NCI-H526 treated with DMSO at 0.1 percent for 48 hours (cell line): ENCODE measurements at places on chromosomes 12 and 14.

- DNase-seq, result no peak
Observed at GRCh38 chr12:91922674-91923073, 223.0 kb downstream of the BTG1 start.

GRCh38 chr14:85234156-85235025, 295.6 kb upstream of the FLRT2 start:
- DNase-seq, result no peak

DNA sequence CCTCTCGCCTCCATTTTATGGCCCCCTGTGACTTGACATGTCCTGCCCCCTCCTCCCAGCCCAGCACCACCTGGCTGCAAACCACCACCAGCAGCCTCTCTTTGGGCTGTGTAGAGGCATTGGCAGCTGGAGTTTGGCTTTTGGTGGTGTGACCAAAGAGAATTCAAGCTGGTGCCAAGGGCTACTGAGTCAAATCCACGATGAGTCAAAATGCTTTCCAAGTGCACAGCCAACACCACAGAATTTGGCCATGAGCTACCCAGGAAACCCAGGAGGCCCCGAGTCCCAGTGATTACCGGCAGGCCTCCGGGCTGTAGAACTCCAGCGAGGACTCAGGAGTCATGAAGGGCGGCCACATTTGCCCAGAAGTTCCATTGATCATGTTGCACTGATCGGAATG, 53.8 kb downstream of the SCARB1 start:
- DNase-seq, result no peak

DNA sequence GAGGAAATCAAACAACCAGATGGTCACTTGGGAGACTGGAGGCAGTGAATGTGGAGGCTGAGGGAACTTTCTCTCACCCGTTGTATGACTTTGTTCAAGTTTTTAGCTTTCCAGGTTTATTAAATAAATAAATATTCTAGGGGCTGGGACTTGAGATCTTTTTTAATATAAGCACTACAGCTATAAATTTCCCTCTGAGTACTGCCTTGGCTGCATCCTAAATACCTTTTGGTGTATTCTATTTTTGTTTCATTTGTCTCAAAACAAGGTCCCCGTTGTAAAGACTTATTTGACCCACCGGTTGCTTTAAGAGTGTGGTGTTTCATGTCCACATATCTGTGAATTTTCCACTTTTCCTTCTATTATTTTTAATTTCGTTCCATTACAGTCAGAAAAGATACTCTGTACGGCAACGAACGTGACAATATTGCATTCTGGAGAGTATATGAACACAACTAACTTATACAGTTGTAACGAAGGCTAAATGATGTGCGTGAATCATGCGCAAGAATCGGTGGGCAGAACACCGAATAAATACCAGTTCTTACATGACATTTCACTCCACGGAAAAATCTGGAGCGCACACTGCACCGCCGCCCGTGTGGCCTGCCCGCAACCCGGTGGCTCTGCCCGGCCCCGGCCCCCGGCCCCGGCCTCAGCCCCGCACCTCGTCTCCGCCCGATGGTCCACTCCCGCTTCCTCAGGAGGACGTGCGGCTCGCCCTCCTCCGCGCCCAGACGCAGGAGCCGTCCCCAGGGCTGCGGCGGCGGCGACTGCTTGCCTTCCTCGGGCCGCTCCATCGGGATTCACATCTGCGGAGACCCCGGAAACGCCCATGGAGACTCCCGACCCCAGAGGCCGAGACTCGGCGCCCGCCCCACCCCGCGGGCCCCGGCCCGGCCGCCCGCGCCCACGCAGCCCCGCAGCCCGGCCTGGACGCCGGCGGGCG, 602 bp downstream of the CHFR start:
- DNase-seq, result peak; percentile 30

GRCh38 chr12:75439930-75440329, 40.6 kb upstream of the GLIPR1 start:
- no peak for DNase-seq

DNA sequence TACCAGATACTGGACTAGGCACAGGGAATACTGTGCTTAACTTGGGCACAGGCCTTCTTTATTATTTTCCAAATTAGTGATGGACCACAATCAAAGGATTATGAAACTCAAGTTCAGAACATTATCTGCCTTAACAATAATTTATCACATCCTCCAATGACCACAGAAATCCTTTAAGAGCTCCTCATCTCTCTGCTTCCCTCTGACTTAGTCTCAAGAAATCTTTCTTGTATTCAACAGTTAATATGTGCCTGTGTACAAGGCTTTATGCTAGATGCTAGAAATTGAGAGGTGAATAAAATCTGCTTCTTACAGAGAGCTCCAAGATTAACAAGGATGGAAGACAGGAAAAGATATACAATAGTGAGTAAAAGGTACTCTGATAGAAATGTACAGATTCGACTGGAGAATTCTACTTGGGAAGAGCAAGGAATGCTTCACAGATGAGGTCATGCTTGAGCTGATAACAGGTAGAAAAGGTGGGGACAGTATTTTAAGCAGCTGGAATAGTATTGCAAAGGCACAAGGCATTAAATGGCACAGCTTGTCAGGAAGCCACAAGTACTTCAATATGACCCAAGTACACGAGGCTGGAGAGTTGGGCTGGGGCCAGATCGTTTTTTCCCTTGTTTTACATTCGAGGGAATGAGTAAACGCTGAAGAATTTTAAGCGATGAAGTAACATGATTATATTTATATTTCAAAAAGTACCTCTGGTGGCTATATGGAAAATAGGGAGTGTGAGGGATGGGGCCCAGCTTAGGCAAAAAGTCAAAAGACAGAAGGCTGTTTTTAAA, 55.1 kb upstream of the ARID2 start:
- no peak for DNase-seq

GRCh38 chr14:94474581-94475031, 1.4 kb downstream of the SERPINA9 start:
- no peak for DNase-seq

DNA sequence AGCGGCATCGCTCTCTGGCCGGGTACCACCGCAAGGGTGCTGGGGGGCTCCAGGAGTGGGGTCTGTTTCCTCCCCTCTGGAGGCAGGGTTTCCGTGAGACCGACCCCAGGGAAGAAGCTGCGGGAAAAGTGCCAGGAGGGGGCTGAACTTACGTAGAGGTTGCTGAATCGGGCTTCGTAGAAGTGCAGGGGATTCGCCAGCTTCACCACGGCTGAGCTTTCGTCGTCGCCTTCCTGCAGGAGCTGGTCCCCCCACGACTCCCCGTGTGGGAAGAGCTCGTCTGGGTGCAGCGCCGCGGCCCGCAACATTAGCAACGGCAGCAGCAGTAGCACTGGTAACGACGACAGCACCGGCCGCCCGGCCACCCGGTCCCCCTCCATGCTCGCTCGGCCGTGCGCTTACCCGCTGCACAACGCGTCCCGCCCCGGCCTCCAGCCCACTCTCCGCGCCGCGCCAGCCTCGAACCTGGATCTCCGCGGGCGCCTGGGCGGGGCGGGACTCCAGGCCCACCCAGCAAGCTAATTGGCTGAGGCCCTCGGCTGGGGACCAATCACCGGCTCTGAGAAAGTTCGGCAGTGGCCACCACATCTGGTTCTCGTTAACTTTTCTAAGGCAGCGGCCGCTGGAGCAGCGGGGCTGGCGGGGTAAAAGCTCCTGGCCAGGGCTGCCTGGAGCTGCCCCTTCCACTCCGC, at the start of gene NID2:
TSS of gene NID2 (minus strand) at position 445 of the 692 bp plus-strand sequence. CDS start at position 380, 65 bp downstream.
- DNase-seq, result no peak
